Lower leg skin (tissue), 4 donors: ENCODE measurements at places on chromosomes 6 and 20. TPM values are rescaled to one million over a fixed set of nuclear protein-coding genes. Genes with fewer than 3 reads are reported as not detected.
A peak's percentile ranks its signal among the peaks of the same experiment; 100 is the strongest.

DNA sequence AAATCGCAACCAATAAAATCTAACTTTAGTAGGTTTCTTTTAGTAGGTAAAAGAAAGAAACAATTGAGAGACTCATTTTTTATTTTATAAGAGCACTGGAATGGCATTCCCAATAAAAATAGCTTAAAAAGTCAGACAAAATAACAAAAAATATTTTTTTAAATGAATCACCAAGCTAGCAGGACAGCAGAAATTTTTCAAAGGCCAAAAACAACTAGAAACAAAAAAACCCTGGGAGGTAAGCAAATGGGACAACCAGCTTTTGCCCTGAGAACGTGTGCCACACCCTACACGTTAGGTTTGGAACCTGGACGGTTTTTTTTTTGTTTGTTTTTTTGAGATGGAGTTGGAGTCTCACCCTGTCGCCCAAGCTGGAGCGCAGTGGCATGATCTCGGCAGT lies 19.6 kb downstream of the GPLD1 start:
- no peak for DNase-seq

- DNase-seq = no peak
Observed at GRCh38 chr6:113095841-113096240, 748.7 kb downstream of the RFPL4B start.

GRCh38 chr6:4403828-4404227 lies 268.5 kb upstream of the ECI2 start:
- DNase-seq = no peak

DNA sequence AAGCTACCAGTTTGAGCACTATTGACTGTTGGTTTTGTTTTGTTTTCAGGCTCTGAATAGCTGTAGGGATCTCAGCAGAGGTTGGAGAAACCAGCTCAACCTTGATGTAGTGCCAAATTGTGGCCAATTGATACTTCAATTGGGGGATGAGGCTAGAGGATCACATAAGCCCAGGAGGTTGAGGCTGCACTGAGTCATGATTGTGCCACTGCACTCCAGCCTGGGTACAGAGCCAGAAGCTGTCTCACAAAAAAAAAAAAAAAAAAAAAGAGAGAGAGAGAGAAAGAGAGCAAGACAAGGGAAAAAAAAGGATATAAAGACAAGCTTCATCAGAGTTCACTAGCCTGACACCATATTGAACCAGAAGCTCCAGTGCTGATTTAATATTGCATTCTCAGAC lies 702.1 kb downstream of the FRK start:
- no peak for DNase-seq

DNA sequence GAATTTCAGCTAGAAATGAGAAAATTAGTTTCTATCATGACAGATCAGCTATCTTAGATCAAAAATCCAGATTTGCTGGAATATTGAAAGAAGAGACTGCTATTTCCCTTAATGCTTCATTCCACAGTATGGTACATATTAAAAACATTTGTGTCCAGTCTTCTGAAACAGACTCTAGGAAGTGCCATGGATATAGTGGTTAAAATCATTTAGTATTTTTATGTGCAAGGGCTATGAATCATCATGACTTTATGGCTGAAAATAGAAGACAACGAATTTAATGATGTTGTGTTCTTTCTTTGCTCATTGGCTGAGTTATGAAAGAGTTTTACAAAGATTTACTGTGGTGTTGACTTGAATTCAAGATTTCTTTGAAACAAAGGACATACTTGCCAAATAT lies 146.6 kb downstream of the ANKRD60 start:
- no peak for DNase-seq

DNA sequence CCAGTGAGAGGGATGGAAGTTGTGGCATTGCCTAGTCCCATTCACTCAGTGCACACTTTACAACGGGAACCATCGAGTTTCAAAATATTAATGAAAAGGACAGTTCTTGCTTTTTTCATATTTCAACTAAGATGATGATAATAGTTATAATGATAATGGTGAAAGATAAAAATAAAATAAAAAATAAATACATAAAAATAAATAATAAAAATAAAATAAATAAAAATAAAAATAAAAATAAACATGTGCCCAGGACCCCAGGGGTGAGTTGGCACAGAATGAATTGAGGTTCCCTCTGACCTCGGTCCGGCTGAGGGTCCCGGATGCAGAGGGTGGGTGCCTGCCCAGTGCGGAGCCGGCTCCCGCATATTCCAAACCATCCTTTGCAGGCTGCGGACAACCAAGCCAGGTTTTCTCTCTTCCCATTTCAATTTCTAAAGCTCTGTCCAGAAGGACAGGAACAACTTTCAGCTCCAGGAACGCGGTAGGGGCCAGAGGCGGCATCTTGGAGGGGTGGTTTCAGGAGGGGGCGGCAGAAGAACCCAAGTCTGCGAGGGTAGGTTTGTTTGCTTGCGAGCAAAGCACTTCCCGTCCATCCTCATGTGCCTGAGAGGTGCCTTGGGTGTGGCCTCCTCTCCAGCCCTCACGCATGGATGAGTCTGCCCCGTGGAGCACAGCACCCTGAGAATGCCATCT lies 236.8 kb downstream of the DLL1 start:
- no peak for DNase-seq

- DNase-seq = no peak
Observed at GRCh38 chr6:155980014-155980767, 524.6 kb upstream of the NOX3 start.

- DNase-seq = no peak
Observed at GRCh38 chr6:24923885-24924401, 11.8 kb downstream of the RIPOR2 start.

DNA sequence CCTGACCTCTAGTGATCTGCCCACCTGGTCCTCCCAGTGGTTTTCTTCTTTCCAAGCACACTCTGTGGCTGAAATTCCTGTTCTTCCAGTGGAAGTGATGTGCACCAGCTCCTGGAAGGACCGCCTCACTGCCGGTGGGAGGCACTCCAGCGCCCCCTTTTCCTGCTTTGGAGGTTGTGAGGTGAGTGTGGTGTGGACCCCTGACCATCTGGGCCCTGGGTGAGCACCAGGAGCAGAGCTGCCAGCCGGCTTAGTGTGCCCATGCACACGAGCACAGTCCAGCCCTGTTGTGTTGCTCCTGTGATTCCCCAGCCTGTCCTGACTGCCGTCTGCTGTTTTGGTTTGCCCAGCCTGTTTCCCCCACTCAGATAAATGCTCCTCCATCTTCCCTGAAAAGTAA lies 134.6 kb downstream of the FNDC1 start:
- DNase-seq = no peak

DNA sequence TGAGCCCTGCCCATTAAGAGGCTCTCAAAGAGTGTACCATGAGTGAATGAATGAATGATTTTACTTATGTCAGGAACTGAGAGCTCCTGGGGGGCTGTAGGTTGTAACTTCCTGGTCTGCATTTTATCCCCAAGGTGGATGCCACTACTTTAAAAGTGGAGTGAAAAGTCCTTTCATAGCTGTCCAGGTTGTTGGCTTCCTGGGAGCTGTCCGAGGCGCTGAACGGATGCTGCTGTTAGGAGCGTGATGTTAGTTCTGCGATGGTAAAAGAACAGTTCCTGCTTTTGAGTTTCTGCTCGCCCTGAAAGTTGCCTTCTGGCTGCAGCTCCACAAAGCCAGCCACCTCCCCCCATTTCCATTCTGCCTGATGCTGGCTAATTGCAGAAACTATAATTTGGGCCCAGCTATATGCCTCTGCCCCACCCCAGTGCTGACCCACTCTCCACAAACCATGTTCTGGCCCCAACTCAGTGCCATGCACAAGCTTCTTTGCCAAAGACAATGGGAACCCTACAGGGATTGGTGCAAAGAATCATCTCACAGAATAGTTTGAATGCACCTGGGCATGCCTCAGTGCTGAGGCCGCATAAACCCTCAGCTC lies 330.9 kb upstream of the CDH4 start:
- DNase-seq = no peak

DNA sequence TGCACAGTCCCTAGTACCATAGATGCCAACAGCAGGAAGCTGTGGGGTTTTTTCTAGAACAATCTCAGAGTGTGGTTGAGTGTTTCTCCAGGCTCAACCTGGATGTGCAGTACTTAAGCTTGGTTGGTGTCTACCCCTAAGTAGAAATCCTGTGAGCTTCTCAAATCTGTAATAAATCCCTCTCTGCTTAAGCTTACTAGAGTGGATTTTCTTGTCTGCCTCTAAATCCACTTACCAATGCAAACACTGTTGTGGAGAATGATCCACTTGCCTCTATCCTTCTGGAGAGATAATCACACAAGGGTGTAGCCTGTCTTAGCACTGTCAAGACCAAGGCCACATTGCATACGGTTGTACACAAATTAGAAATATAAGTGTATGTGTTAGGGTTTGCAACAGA lies 43.3 kb upstream of the CLIC5 start:
- DNase-seq = no peak

DNA sequence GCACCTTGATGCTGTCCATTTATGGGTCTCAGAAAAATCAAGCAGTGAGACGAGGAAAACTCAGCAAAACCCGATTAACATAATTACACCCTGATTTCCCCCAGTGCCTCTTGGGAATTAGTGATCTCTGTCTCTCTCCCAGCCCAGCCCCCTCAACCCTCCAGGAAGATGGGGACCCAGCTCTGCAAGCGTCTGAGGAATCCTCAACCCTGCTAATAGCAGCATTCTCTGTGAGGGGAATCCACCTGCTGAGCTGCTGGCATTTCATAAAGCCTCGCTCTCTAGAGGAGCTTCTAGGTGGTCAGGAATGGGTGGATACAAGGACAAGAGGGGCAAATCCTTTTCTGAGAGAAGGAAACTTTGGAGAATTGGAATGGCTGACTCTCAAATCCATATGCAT lies 13.9 kb downstream of the NR2E1 start:
- DNase-seq = no peak

DNA sequence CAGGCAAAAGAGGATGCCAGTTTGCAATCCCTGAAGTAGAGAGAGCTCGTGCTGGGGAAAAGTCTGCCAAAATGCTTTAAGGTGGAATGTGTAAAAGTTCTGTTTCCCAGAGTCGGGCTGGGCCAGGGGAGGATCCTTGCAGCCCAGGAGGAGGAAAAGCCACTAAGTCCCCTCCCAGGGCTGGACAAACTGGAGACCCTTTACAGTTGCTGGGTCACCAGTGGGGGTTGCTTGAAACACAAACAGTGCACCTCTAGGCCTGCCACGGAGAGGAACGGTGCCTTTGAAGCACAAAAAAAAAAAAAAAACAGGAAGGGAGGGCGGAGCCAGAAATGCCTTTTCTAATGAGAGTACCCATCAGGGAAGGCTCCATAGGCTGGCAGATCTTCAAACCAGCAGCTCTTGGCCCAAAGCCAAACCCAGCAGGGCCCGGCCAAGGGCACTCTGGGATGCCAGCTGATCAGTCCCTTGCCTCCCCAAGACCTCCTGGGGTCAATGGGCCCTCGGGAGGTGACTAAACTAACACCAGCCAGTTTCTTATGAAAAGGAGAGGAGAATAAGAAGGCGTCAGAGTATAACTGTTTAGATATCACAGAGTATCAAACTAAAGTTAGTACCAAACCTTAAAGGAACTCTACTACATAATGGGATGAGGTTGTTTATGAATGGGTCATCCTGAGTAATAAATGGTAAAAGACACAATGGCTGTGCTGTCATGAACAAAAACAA lies 23.7 kb downstream of the HLA-A start:
- peak; percentile 81 for DNase-seq

DNA sequence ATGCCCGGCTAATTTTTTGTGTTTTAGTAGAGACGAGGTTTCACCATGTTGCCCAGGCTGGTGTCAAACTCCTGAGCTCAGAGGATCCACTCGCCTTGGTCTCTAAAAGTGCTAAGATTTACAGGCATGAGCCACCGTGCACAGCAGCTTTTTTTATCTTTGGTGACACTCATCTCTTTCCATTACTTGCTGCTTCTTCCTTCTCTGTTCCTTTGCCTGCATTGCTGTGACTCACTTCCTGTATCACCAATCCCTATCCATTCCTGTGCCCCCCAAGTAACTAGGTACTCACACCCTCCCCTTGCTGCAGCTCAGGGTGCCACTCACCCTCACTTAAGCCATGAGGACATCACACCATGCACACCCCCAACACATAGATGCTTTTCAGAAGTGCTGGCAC lies 24.6 kb downstream of the KHDC1L start:
- no peak for DNase-seq

DNA sequence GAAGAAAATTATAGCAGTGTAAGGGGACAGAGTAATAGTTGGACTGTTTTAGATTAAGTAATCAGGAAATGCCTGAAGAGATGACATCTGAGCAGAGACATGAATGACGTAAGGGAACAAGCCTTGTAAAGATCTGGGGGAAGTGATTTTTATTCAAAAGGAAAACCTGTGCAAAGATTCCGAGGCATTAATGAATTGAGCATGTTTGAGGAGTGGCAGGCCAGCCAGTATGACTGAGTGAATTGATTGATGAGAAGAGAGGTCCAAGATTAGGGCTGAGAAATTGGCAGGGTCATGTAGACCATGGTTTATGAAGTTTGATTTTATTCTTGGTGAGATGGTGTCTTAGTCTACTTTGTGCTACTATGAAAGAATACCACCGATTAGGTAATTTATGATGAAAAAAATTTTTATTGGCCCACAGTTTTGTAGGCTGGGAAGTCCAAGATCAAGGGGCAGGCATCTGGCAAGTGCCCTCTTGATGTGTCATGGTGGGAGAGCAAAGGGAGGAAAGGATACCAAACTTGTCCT lies 95.1 kb downstream of the LIN28B start:
- DNase-seq = no peak

DNA sequence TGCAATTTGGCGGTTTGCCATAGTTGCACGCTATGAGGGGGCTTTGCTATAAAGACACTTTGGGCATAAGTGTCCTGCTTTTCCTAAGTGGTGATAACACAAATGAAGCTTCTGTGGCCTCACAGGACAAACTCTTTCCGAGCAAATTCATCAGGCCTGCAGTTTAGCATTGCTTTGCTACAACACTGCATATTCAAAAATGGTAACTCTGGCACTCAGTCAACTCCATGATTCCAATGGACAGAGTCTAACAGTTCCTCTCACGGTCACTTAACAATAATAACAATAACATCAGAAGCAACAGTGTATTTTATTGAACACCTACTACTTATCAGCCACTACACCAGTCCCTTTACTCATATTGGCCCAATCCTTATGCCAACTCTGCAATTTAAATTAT lies 222.5 kb downstream of the FRK start:
- DNase-seq = no peak

HLA-DRA gene
- 228 TPM for total RNA-seq

DEFB124 gene
- not detected for total RNA-seq

TIAM2 gene
- total RNA-seq = 5.4 TPM

ADAM33 gene
- total RNA-seq = 13.2 TPM

CYP24A1 gene
- total RNA-seq = 0.10 TPM

CCM2L gene
- total RNA-seq = 4.4 TPM

GHRH gene
- total RNA-seq = not detected

MYO6 gene
- 32.1 TPM for total RNA-seq

NOTCH4 gene
- total RNA-seq = 10.4 TPM
